Heart left ventricle (tissue), 16 donors: ENCODE measurements at places on chromosomes 6 and 20.

GRCh38 chr20:11158146-11158545 is 484.3 kb upstream of the JAG1 start:
- DNase-seq = no peak

DNA sequence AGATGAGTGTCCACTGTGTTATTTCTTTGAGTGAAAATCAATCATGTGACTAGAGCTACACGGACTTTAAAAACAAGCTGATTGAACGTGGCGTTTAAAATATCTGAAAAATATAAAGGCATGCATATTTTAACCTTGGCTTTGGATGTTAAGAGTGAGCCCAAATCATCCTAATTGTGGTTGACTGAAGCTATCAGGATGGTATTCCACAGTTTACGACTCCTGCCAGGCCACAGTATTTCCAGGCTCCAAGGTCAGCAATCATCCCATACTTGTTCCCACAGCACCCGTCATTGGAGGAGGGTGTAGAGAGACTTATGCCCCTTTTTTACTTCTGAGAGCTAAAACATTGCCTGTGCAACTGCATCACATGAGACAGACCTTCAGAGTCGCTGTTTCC is 43.2 kb upstream of the TMX4 start:
- DNase-seq = no peak

DNA sequence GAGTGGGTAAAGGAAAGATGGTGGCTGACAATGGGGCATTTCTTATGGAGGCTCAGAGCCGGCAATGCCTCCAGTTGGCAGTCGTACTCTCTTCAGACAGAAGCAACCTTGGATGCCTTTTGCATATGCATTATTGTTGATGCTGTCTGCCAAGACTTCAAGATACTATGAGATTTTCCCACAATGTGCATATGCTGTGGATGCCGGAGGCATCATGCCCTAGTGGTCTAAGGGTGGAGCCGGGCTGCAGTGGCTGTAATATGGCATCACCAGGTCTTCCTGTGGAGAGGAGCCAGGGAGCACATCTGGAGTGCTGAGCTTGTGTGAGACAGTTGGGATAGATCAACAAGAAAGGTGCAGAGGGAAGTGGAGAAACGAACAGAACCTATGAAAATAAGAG is 104.9 kb downstream of the FOXC1 start:
- no peak for DNase-seq

DNA sequence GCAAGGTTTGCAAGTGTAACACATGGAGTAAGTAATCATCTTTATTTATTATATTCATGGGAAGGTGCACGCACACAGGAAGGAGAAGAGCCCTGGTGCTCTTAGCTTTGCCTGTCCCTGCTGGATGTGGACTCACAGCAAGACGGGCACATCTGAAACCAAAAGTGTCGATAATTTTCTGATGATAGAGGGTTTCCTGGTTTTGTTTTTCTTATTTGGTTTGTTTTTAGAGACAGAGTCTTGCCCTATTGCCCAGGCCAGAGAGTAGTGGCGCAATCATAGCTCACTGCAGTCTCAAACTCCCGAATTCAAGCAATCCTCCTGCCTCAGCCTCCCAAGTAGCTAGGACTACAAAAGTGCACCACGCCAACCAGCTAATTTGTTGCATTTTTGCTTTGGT is 7.8 kb upstream of the KHDC1L start:
- no peak for DNase-seq

- DNase-seq = no peak
Measured at GRCh38 chr6:25714765-25715164, 39.8 kb upstream of the SLC17A4 start.

GRCh38 chr6:73733791-73734190 is 37.8 kb downstream of the CD109 start:
- no peak for DNase-seq

DNA sequence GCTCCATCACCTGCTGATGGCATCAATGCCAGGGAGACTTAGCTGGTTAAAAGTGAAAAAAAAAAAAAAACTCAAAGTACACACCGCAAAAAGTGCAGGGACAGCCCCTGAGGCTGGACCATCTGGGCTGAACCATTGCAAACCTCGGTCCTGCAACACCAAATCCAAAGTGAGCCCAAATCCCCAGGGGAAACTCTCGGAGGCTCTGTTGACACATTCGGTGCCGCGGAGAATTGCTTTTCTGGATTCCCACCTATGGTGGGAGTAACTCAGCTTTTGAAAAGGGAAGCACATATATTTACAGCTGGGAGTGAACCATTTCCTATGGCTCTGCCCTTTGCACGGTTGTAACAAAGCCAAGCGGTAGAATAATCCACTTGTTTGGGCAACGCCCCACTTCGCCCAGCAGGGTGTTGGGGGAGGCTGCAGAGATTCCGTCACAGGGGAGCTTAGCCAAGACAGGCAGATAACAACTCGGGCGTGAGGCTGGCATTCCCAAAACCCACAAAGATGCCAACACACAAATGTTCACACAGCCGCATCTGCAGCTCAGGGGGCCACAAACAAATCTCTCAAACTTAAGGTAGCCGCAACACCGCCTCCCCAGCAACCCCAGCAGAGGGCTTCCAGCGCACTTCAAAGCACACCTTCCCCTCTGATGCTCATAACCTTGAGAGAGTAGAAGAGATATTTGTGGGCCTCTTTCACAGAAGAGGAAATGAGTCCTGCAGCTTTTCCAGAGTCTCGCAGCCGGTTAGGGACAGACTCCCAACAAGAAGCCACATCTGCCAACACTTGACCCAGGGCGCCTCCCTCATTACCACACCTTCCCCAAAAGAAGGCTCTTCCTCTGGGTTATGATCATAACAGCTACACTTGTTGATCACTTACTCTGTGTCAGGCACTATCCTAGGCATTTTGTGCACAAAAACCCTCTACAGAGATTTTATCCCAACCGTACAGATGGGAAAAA is 11.4 kb downstream of the ZC3H12D start:
- DNase-seq = no peak

- no peak for DNase-seq
Measured at GRCh38 chr20:51654060-51654459, 111.5 kb upstream of the NFATC2 start.

DNA sequence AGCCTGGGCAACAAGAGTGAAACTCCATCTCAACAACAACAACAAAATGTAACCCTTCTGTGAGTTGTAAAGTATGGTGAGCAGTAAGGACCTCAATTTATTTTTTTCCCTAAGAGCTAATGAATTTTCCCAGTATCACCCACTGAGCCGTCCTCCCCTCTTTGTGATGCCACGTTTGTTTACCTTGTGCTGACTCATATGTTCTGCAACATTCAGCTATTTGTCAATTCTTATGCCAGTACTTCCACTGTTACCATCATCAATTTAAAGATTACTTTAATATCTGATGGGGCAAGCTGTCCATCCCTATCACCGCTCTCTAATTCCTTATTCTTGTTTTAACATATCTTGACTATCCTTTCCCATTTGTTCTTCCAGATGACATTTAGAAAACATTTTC is 37.5 kb downstream of the MAK start:
- DNase-seq = no peak

DNA sequence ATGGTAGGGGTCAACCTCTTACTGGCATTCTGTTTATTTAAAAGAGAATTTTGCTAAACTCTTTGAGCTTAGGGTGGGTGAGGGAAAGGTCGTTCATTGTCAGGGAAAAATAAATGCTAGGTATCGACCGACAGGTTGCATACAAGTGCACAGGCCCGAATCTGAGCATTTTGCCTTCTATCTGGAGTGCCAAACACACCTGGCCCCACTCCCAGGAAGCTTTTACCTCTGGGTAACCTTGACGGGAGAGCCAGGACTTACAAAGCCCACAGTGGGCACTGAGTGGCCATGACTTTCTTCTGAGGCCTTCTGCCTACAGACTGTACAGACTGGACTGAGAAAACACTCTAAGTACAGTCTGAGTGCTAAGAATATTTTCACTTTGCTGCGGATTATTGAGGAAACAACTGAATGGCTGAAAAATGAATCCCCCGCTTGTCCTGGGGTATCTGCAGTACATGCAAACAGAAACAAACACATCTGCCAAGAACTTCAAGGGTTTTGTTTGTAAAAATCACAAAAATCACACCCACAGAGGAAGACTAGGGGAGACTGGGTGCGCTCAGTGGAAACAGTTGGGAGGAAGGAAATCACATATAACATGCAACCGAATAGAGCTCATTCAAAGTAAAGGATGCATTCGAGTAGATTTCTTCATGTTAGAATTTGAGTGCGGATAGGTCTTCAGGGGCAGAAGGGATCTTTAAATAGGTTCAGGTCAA is 152.8 kb downstream of the NFATC2 start:
- DNase-seq = no peak

GRCh38 chr6:93323630-93324029 is 95.7 kb downstream of the EPHA7 start:
- no peak for DNase-seq

GRCh38 chr6:7802662-7803061 is 76.8 kb downstream of the BMP6 start:
- no peak for DNase-seq

GRCh38 chr20:5065166-5065878 is 54.4 kb downstream of the PCNA start:
- DNase-seq = no peak

GRCh38 chr20:19991308-19991707 is 25.9 kb upstream of the NAA20 start:
- no peak for DNase-seq

- no peak for DNase-seq
Measured at GRCh38 chr20:1863296-1863695, 31.9 kb upstream of the SIRPA start.

- DNase-seq = no peak
Measured at GRCh38 chr6:154848580-154848979, 115.4 kb downstream of the SCAF8 start.
